Cortex of kidney (tissue), 1 donor: ENCODE measurements at places on chromosomes 12 and 14.

GRCh38 chr12:5044420-5045295 is 979 bp downstream of the KCNA5 start:
- no peak for DNase-seq

GRCh38 chr14:71931492-71932228 is 569 bp upstream of the RGS6 start:
- no peak for DNase-seq

DNA sequence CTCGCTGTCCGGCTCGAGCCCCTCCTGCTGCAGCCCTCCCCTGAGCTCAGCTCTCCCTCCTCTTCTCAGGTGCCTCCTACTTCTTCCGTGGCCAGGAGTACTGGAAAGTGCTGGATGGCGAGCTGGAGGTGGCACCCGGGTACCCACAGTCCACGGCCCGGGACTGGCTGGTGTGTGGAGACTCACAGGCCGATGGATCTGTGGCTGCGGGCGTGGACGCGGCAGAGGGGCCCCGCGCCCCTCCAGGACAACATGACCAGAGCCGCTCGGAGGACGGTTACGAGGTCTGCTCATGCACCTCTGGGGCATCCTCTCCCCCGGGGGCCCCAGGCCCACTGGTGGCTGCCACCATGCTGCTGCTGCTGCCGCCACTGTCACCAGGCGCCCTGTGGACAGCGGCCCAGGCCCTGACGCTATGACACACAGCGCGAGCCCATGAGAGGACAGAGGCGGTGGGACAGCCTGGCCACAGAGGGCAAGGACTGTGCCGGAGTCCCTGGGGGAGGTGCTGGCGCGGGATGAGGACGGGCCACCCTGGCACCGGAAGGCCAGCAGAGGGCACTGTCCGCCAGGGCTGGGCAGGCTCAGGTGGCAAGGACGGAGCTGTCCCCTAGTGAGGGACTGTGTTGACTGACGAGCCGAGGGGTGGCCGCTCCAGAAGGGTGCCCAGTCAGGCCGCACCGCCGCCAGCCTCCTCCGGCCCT is 22.8 kb downstream of the MMP17 start:
- no peak for DNase-seq

DNA sequence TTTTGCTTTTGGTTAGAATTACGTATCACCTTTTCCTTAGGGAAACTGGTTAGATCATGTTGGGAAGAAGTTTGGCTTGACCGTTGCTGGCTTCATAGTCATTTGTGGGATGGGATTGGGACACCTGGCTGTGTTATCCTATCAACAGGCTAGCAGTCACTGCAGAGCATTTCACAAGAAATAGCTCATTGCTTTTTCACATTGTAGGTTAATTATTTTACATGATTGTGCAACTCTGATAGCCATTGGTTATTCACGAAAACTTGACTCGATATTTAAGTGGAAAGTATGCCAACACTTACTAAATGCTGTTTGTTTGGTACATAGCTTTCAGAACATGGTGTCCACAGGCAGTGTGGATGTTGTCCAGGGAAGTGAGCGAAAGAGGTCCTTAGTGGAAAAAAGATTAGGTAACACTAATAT is 89.4 kb downstream of the NKX2-1 start:
- no peak for DNase-seq

DNA sequence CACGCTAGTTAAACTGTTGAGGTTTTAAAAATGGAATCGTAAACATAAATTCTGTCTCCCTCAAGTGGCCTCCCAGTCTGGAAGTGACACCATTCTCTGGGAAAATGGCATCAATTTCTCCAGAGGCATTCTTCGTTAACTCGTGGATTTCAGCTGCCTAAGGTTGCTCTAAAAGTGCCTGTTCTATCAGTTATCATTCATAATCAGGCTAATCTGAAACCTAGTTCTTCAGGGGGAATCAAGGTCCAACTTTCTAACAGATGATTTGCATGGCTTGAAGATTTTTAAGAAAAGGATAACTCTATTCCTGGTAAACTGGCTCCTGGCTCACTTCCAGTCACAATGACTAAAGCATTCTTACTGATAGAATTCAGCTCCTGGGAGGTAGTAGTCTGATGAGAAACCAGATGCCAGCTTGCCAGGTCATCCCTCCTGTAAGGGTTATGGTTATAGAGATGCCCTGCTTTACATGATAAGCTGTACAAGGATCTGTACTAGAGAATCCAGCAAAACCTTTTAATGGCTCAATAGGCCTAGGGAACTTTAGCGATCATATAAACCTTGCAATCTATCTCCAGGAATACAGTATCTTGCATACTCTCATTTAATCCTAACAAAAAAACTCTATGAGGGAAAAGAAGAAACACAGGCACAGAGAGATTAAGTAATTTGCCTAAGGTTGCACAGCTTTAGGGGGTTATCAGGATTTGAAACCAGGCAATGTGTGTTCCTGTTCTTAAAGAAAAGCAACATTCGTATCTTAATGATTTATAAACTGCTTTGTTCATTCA is 1.5 kb downstream of the L3HYPDH start:
- no peak for DNase-seq

DNA sequence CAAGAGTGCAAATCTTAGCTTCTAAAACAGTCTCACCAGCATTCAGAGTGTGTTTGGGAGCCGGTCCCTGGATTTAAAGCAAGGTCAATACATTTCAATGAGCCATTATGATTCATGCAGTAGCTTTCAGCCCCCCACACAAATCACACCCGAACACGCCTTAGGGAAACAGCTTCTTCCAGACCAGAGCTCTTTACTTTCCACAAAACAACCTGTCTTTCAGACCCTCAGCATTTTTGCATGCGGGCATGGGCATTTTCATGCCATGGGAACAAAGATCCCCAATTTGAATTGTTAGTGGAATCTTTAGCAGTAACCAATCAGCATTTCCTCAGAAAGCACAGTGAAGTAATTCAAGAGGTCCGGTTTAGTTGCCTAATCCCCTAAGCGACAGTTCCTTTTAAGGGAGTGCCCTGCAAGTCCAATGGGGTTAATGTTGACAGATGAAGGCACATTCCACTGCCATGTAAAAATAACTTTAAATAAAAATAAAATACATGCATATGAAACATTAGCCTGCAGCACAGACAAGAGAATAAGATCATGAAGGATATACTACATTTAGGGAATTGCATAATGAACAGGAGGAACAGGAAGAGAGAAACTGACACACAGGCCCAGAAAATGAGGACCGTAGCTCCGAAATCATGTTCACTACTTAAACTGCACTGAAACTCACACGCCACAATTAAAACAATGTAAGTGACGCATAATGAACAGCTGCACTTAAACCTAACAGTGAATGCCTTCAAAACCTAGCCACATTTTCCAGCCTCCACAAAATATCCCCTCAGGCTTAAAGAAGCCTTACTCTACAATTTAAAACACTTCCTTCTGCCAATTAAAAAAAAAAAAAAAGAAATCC is 4.0 kb downstream of the VPS37B start:
- DNase-seq, result no peak
